ENCODE measurements at places on chromosomes 6 and 20.

DNA sequence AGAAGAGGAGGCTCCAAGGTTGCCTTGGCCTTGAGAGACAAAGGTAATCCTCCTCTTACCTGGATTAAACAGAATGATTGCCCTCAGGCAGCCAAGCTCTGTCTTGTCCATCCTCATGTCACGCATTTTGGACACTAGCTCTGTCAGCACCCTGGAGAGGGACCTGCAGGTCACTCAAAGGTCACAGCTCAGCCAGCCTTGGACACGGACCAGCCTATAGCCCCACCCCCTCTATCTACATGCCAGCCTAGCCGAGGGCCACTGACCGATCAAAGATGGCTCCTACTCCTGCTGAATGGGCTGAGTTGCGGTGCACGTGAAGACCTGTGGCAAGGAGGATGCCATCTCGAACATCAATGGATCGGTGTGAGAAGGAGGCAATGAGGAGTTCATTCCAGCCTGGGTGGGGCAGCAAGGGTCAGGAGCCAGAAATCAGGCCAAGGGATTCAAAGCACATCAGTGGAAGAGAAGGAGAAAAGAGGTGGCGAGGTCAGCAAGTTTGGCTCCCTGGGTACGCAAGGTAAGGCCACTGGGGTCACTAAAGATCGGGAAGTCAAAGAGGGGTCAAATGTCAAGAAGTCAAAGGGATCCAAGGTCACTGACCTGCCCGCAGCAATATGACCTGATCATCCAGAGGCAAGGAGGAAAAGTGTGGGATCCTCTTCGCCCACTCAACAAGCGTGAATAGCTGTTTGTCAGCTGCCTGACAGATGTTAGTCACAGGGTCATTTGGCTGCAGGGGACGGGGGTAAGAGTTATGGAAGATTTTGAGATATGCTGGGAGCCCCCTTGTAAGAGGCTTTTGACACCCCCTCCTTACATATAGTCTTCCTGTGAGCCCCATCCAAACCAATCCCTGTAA lies 3.3 kb upstream of the COL11A2 start:
- no peak for DNase-seq

- DNase-seq, result no peak
These were observed 162.3 kb downstream of the TPBG start for GRCh38 chr6:82525775-82526495.

DNA sequence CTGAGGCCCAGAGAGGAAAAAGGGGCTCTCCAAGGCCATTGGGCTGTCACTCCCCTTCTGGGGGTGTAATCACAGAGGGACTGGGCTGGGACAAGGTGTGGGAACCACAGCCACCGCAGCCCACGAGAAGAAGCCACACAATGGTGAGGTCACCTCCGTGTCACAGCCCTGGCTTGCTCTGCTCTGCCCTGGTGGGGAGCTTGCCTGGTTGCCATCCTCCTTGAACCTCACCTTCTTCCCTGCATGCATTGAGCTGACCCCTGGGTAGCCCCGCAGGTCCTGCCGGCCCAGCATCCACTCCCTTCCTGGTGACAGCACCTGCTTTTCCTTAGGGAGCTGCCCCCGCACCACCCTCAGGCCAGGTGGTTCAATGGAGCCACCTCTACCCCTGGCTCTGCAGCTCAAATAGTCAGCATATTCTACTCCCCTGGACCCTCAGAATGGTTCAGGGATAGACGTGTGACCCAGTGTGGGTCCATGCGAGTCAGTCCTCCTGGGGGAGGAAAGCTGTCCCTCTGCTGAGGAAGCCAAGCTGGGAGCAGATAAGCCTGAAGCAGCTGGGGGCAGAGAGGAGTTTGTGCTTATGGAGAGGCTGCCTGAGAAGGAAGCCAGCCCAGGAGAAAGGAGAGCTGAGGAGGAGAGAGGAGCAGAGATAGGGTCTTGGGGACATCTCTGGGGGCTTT lies 21.3 kb downstream of the RBM38 start:
- DNase-seq, result no peak

DNA sequence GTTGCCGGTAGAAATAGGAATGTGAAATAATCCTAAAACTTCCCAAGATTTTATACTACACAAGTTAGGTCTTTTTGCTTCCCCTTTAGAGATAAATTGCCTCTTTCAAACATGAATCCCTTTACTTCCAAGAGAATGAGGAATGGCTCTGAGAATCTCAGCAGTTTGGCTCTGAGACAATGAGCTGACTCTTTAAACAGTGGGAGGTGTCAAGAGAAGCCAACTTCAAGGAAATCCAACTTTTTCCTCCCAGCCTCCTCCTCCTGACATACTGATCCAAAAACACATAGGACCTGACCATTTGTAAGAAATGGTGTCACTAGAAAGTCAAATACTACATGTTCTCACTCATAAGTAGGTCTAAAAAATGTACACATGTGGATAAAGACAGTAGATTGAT lies 154.2 kb downstream of the ALDH8A1 start:
- DNase-seq, result no peak

Measured in stimulated activated CD4-positive, alpha-beta T cell treated with anti-CD3 and anti-CD28 coated beads, Interleukin-12 subunit alpha, Interleukin-12 subunit beta, amount 100 ng/mL, for 24 hours (primary cell).